T follicular helper cell (primary cell): ENCODE measurements at places on chromosomes 4 and X.

DNA sequence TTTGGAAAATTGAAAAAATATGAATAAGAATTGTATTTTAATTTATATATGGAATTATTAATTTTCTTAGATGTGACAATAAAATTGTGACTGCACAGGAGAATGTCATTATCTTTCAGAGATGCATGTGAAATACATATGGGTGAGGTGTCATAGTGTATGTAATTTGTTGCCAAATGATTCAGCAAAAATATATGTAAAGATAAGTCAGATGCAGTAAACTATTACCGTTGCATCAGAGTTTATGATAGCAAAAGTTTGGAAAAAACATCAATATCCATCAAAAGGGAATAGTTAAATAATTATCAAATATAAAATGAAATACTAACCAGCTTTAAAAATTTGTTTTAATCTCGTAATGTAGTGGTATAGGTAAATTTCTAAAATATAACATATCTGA is 10.4 kb upstream of the SLC7A11 start:
- no peak for DNase-seq

- DNase-seq: no peak
Observed at GRCh38 chr4:157048248-157048647, 27.7 kb upstream of the GLRB start.

DNA sequence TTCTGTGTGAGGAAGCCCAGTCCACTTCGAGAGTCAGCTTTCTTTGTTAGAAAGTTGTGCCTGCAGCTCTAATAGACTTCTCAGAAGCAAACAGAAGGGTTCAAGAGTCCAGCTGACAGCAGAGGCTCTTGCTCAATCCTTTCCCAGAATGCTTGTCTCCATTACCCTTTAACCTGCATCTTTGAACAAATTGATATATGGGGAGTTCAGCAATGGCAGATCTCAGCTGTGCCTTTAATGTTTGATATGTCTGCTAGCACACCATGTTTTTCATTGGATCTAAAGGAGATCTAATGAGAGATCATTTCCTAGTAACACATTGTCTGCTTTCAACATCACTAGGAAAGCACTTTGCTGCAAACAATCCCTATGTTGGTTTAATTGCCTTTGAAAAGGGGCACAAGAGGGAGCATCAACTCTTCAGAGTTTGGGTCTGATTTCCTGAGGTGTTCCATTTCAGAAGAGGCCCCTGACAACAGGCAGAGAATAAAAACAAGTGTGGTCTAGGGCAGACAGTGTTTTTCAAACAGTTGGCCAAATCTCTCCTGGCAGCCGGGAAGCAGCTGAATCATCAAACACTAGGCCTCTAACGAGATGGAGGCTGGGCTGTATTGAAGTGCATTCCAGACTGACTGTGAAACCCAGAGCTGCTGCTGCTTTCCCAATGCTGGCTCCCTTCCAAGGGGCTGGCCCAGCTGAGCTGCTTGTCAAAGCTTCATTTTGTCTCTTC is 55.5 kb downstream of the LUZP4 start:
- no peak for DNase-seq

- DNase-seq: no peak
Observed at GRCh38 chrX:130801901-130802300, 101.1 kb downstream of the ENOX2 start.

DNA sequence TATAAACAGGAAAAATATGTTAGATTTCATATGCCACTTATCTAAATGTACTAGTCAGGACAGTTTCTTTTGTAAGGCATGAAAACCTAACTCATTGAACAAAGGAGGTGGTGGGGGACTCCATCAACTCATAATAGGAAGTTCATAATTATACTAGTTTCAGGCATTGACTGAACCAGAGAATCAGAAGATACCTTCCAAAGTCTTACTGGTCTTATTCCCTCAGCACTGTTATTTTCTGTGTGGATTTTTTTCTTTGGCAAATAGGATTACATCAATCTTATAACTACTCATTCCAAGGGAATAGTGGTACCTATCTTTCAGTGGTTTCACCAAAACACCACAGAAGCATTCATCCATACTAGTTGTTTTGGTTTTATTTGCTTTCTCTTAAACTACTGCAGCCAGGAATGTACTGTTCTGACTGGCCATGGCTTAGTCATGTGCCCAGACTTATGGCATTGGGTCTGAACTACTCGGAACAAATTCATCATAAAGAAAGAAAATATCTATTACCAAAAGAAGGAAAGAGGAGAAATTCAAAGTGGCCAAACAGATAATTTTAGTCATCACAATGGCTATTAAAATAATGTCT is 273.9 kb downstream of the ARAP2 start:
- no peak for DNase-seq

- no peak for DNase-seq
Observed at GRCh38 chrX:69218407-69218997, 53.2 kb upstream of the PJA1 start.

DNA sequence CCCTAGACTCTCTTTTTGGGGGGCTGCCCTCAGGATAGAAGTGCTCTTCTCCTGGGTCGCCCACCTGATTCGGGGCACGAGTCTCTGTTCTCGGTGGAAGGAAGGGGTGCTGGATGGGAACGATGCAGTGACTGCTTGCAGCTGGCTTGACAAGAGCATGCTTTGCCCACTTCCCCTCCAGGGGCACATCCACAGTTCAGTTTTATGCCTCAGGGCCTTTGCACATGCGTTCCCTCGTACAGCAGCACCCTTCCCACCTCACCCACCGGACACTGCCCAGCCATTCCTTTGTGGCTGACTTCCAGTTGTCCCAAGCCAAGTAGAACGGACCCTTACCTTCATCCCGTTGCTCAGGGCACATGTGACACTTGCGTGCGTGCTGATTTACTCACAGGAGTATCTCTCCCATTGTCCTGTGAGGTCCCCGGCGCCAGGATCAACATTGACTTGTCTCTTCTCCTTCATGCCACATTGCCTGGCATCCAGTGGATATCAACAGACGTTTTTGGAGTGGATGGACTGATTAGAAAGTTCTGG is 60.0 kb downstream of the C4orf50 start:
- no peak for DNase-seq

- DNase-seq: no peak
Observed at GRCh38 chrX:35726176-35726575, 72.0 kb upstream of the MAGEB16 start.

- DNase-seq: no peak
Observed at GRCh38 chrX:119537487-119537886, 27.7 kb downstream of the STEEP1 start.

- DNase-seq: no peak
Observed at GRCh38 chr4:40525752-40526598, 103.7 kb downstream of the RBM47 start.

DNA sequence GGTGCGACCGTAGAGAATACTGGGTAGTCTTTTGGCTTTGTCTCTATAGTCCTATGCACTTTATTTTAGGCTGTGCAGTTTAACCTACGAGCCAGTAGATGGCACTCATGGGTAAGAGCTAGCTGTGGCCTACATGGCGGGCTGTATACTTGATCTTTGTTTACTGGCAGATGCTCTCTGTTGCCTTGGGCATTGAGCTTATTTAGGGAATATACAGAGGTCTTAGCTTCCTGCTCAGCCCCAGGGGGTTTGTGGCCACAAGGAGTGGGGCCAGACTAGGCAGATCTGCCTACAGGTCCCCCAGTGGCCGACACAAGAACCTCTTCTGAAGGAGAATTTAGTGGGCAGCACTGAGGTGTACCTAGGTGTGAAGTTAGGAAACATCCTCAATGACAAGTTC is 227.6 kb upstream of the HDX start:
- DNase-seq: no peak

DNA sequence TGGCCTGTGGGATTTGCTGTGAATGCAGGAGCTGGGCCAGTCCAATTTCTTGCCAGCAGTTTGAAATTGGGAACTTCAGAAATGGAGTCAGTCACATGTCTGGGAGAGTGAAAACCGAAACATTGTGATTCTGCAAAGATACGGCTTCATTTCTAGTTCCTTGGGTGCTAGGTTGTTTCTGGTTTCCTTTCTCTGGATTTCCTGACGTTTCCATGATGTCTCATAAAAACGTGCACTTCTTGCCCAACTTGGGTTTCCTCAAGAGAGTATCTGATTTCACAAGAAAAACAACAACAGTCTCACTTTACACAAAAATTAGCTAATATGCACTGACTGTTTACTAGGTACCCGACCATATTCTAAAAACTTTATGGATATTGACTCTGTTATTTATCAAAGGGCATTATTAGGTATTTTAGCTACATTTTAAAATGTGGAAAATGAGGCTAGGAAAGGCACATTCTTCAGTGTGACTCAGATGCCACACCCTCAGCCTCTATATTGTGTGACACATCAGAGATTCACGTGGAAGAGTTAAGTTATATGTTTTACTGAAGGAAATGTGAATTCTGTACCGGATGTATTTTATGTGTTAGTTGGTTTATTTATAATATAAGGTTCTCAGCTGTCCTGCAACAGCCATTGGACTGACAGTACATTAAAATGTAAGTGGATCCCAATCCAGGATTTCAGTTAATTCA is 225.0 kb upstream of the PUDP start:
- DNase-seq: no peak

- DNase-seq: no peak
Observed at GRCh38 chr4:188053302-188053701, 56.1 kb downstream of the TRIML2 start.

DNA sequence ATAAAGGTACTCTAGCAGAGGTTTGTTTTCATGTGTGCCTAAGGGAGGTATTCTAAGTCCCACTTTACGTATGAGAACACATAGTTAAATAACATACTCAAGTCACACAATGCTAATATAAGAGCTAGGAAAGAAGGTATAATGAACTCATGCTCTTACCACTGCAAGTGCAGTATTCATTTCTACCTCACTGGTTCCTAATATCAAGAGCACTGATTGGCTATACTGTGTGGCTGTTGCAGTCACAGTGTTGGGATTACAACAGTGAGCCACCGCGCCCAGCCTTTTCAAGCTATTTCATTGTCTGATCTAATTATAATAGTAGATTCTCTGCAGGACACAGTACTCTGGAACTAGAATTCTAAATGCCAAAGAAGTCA is 84.0 kb downstream of the PDS5A start:
- no peak for DNase-seq

GRCh38 chrX:19772822-19773628 is 114.4 kb downstream of the SH3KBP1 start:
- no peak for DNase-seq

DNA sequence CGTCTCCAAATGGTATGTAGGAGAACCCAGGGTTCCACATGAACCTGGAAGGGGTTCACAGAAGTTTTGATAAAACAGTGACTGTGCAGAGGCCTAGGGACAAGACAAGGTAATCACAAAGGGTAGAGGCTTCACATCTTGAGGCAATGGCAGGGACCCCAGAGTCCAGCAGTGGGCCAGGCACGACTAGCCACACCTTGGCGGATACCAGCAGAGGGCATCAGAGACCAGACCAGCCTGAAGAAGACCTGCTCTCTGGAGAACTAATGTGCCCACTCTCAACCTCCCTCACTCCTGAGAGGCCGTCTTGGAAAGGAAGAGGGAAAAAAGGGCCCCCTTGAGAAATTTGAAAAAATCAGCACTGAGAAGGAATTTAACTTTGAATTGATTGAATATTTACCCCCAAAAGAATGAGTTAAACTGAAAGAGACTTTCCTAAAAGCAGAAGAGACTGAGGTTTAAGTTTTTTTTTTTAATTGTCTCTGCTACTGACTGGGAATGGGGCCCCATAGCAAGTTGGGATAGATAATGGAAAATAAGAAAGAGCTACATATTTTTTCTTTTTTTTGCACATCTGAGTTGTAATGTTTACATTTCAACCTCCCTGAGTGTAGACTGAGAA is 243.8 kb upstream of the JADE1 start:
- DNase-seq: no peak
